ENCODE measurements at places on chromosomes 7 and 10.
A peak's percentile ranks its signal among the peaks of the same experiment; 100 is the strongest.

DNA sequence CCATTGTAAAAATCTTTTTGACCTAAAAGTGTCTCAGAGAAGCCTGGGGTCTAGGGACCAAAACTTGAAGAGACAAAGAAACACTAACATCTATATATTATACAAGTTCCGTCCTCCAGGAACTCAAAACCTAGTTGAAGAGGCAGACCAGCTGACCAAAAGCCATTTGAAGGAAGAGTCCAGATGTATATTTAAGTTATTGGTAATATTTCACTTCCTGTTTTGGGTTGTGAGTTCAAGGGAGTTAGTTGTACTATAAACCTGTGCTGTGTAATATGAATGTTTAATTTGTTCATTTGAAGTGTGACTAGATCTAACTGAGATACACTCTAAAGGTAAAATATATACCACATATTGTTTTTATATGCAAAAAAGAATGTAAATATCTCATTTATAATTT lies 45.0 kb downstream of the CDK1 start:
- no peak for DNase-seq

GRCh38 chr10:23345861-23346260 lies 1.3 kb upstream of the C10orf67 start:
- DNase-seq = peak; percentile 82

DNA sequence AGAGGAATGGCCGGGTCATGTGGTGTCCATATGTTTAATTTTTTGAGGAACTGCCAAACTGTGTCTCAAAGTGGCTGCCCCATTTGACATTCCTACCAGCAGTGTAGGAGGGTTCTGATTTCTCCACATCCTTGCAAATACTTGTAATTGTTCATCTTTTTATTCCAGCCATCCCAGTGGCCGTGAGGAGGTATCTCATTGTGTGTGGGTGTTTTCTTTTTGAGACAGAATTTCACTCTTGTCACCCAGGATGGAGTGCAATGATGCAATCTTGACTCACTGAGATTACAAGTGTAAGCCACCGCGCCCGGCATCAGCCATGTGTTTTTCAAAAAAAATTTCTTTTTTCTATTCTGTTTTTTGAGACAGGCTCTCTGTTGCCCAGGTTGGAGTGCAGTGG lies 38.7 kb upstream of the DLG5 start:
- DNase-seq = peak; percentile 85

DNA sequence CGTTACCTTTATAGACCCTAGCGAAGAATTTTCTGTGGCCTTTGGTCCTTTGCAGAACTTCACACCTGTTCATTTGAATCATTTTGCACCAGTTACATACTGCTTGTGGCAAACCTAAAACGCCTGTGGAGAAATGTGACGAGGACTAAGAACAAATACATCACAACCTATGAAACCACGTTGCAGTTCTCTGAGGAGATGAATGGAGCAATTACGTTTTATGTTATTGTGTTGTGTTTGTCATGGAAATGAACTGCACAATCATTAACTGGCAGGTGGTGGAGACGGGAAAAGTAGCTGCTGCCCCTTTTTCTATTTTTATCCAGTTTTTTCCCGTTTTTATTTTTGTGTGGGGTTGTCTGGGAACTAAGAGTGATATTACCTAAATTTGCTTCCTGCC lies 505.5 kb downstream of the SDK1 start:
- no peak for DNase-seq

GRCh38 chr7:47441796-47442604 lies 139.9 kb downstream of the TNS3 start:
- no peak for DNase-seq

DNA sequence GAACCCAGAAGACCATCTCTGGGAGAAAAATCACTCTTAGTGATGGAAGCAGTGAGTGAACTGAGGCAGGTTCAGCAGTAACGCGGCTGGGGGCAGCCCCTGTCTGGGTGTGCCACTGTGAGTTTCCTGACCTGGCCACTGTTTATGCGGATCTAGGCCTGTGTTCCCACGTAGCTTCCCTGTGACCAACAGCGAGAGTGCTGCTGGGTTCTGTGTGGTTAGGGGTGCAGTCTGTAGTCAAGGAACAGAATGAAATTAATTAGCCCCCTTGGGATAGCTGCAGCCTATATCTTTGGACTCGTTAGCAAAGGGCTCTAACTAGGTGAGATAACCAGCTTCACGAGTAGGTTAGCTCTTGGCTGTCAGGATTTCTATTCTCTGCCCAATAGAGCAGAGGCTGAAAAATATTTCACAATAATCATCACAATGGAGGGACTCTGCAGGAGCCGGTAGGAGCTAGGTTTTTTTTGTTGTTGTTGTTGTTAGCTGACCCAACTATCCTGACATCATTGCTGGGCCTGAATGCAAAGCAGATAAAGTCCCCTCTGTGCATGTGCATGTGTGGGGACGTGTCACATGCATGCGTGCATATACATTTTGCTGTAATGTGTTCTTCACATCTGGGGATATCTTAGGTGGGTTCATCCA lies 164.9 kb downstream of the TMEM178B start:
- no peak for DNase-seq

DNA sequence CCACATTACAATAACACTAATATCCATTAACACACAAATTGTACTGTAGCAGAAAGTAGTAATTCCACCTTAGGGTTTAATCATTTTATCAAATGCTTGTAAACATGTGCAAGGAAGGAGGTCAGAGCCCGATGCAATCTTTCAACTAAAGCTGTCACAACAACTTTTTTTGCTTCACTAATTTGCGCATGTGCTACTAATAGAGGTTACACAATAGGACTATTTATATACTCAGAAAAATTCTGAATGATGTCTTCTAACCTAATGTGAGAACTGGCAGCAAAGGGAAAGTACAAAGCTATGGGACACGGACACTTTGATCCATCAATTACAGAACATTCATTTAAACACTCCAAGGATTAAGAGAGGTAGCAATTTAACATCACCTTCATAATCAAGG lies 244.4 kb downstream of the CHCHD3 start:
- peak; percentile 8 for DNase-seq

GRCh38 chr7:6608794-6609193 lies 6.6 kb upstream of the ZNF853 start:
- no peak for DNase-seq

DNA sequence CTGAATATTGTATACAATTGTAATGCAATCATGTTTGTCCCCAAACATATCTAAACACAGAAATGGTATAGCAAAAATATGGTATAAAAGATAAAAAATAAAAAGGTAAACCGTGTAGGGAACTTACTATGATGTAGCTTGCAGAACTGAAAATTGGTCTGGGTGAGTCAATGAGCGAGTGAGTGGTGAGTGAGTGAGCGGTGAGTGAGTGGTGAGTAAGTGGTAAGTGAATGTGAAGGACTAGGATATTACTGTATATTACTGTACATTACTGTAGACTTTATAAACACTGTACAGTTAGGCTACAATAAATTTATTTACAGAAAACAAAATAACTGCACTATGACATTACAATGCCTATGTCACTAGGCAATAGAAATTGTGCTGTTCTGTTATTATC lies 1163.2 kb upstream of the SORCS1 start:
- peak; percentile 2 for DNase-seq

DNA sequence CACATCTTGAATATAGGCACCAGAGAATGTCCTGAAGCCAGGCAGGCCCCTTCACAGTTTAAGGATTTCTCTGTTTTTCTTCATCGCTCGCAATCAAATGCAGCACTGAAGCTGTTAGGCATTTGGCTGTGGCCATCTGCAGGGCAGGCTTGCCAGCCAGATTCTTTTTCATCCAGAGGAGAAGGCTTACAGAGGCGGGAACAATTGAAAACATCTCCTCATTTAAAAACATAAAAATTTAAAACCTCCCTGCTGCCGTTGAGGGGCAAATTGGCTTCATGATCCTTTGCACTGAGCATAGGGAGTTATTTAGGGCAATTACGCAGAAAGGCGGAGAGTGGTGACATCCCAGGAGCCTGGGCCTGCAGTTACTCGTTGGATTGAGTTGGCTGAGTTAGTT lies 500.0 kb downstream of the TYW1 start:
- no peak for DNase-seq

- DNase-seq = no peak
These were observed 151.4 kb downstream of the TMEM168 start for GRCh38 chr7:112638675-112639400.

DNA sequence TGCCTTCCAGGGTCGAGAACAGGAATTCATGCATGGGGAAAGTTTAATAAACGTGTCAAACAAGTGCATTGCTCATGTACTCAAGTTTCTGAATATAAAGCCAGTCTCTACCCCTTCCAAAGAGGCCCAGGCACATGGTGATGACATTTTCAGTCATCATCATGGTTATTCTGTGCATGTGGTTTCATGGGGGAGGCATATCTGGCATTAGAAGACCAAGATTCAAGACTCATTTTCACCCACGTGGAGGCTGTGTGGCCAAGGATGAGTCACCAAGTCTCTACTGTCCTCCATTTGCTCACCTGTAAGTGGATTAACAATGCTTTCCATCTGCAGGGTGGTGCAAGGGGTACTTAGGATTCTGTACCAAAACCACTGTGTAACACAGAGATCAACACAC lies 34.0 kb upstream of the CNPY1 start:
- DNase-seq = no peak

DNA sequence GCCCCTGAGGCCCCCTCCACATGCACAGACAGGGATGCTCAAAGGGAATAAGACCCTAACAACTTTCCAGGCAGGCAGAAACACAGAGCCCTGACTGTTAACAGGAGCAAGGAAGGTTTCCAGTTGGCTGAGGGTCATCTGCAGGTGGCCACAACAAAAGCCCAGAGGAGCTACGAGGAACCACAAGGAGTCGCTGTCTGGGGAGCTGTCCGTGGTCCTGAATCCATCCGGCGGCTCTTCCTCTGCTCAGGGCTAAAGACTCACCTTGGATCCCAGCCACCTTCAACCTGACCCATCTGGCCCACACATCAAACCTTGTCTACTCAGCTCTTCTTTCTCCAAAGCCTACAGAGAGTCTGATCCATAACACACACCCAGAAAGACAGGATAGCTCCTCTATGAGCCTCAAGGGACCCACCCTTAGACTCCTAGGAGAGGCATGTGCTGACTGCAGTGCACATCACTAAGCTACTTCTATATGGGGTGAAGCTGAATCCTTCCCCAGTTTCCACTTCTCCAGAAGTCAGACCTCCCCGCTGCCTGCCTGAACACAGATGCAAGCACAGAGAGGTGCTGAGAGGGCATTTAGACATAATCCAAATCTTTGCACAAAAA lies 104.0 kb downstream of the SLIT1 start:
- DNase-seq = peak; percentile 60

DNA sequence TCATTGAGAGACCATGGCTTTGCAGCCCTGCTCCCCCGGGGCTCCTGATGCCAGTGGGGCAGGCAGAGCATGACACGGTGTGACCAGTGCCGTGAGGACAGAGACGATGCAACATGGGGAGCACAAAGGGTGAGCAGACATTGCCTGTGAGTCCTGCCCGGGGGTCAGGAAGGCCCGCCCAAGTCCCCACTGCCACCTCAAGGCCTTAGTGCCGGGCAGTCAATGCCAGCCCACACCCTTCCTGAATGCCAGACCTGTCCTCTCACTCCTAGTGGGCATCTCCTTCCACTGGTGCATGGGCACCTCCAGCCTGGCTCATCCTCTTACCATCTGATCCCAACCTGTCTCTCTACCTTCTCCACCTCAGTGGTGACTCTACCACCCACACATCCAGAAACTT lies 157.9 kb upstream of the ZMIZ1 start:
- DNase-seq = no peak

GRCh38 chr7:151138153-151138851 lies 29.2 kb downstream of the GBX1 start:
- DNase-seq = no peak

- DNase-seq = no peak
These were observed 26.9 kb downstream of the CCDC6 start for GRCh38 chr10:59879363-59879913.
